HuH-7 (cell line): ENCODE measurements at places on chromosomes 4 and X.

GRCh38 chrX:6026980-6027379 lies 201.7 kb downstream of the NLGN4X start:
- DNase-seq, result no peak

DNA sequence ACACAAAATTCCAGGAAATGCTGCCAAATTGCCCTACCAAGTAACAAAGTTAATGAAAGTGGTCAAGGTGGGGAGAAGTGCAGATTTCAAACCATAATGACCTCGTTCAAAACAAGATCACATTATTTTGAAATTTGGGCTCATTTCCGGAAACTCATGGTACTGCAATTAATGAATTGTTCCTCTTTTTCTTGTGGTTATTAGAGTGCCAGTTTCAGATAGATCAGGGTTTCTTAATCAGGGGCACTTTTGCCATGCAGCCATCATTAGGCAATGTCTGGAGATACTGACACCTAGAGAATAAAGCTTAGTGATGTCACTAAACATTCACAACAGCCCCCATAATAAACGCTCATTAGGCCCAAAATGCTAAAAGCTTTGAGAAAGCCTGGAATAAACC lies 381.5 kb upstream of the GALNT7 start:
- no peak for DNase-seq

GRCh38 chr4:153466949-153467896 lies 1.1 kb downstream of the TMEM131L start:
- DNase-seq, result peak; percentile 63

- DNase-seq, result peak; percentile 46
These were observed at the start of gene PLXNA3 for GRCh38 chrX:154458116-154458953. PLXNA3 (plus strand) TSS chrX:154458281; CDS start chrX:154460184, 1,903 bp downstream.

DNA sequence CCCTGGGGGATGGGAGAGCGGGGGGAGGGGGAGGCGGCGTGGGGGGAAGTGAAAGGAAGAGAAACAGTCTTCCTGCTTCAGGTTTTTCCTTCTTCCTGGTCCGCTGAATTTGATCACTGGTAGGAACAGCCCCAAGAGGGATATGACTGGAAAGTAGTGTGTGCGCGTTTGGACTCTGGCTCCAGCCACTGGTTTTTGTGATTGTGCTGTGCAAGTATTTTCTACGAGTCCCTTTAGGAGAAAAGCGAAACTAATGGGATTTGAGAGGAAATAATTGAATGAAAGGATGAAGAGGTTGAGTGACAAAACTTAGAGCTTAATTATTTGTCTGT lies 836 bp downstream of the PRRG1 start:
- DNase-seq, result no peak

GRCh38 chr4:126341927-126342326 lies 1027.2 kb downstream of the FAT4 start:
- no peak for DNase-seq

DNA sequence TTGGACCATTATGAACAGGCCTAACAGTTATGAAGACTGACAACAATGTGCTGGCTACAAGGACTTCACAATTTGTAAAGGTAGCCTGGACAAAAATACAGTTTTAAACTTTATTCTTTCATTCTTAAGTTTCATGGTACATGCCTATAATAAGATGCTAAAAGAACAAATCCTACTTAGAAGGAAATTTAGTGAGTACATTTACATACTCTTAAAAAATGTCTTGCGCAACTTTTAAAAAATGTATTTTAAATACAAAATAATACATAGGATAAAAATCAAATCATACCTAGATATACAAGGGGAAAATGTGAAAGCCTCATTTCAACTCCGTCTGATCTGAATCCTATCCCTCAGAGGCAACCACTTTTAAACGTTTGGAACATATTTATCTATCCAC lies 200.7 kb upstream of the SPIN4 start:
- no peak for DNase-seq

GRCh38 chr4:66357316-66357715 lies 687.0 kb upstream of the EPHA5 start:
- no peak for DNase-seq

DNA sequence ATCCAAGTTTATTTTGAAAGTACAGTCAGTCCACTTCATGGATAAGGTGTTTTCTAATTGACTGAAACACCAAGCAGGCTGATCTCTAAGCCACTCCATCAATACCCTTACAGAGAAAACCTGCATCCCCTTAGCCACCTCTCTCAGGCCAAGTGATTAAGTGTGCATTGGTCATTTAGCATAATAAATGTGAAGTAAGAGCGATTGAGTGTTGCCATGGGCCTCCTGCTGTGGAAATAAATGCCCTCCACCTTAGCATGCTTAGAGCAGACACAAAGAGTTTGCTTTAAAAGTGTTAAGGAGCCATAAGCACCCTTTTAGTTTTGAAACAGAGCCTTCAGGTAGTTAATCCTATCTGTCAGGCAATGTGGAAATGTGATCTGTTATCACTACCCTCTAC lies 386.5 kb downstream of the GPAT3 start:
- no peak for DNase-seq

- no peak for DNase-seq
These were observed 367.0 kb downstream of the RAB28 start for GRCh38 chr4:13117185-13117584.

DNA sequence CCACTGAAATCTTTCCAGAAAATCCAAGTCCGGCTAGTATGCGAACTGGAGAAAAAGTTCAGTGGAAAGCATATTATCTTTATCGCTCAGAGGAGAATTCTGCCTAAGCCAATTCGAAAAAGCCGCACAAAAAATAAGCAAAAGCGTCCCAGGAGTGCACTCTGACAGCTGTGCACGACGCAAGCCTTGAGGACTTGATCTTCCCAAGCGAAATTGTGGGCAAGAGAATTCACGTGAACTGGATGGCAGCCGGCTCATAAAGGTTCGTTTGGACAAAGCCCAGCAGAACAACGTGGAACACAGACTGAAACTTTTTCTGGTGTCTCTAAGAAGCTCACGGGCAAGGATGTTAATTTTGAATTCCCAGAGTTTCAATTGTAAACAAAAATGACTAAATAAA lies 34.4 kb downstream of the STX18 start:
- DNase-seq, result no peak

DNA sequence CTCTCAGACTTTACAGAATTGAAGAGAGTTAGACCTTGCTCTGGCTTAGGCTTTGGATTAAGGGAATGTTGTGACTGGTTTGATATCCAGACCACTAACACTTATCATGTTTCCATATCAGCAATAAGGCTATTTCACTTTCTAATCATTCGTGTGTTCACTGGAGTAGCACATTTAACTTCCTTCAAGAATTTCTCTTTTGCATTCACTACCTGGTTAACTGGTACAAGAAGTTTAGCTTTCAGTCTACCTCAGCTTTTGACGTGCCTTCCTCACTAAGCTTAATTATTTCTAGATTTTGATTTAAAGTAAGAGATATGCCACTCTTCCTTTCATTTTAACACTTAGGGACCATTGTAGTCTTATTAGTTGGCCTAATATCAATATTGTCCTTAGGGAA lies 62.6 kb downstream of the CASP6 start:
- no peak for DNase-seq

- DNase-seq, result no peak
These were observed 12.8 kb downstream of the APLN start for GRCh38 chrX:129641941-129642340.

DNA sequence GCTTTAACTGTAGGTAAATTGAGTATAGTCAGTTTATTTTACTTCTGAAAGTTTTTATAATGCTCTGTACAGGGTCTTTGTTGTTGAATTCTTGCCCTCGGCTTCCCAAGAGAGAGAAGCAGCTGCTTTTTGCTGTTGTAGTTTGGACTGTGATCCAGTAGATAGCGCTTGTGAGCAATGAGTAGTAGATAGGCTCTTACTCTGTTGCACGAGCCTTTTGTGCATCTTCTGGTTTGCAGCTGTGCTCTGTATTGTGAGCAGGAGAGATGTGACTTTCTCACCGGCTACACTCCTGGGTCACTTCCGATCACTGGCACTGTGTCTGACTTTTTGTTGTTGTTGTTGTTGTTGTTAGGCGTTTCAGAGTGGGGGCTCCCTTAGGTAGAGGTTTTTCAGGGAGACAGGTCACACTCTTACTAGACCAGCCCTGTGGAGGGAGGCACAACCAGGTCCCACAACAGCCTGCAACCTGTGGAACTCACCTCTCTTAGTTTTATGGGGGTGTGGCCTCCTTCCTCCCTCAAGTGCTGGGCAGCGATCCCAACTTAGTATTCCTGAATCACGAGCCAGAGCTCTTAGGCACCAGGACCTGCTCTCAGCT lies 822.1 kb upstream of the GALNTL6 start:
- peak; percentile 19 for DNase-seq

DNA sequence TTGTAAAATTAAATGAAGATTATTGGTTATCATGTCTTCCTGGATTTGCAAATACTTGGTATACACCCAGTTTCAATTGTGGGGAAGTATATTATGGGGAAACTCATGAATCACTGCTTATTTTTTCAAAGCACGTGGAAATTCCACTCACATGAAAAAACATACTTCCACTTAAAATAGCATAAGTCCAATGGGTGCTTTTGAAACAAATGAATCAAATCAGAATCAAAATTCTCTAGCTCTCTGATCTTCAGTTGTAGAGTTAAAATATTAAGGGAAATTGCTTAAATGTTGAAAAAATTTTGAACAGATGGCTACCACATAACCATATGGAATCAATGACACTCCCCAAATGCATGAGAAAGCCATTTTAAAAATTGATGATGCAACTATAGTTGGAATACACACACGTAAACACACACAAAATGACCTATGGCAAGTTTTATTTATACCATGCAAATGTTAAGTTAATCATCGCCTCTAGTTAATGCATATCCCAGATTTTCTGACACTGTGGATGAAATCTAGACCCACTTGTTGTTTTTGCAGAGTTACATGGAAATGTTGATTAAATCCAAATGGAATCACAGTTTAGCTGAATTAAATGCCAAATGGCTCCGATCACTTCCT lies 93.2 kb downstream of the ARSF start:
- no peak for DNase-seq

GRCh38 chr4:34939073-34939472 lies 1305.2 kb downstream of the ARAP2 start:
- no peak for DNase-seq

DNA sequence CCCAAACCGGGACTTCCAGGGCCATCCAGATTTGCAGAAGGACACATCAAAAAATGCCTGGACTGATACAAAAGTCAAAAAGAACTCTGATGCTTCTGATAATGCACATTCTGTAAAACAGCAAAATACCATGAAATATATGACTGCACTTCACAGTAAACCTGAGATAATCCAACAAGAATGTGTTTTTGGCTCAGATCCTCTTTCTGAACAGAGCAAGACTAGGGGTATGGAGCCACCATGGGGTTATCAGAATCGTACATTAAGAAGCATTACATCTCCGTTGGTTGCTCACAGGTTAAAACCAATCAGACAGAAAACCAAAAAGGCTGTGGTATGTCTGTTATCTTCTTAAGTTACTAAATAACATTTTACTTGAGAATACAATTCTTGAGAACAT lies 9.2 kb downstream of the PLK4 start:
- DNase-seq, result no peak

DNA sequence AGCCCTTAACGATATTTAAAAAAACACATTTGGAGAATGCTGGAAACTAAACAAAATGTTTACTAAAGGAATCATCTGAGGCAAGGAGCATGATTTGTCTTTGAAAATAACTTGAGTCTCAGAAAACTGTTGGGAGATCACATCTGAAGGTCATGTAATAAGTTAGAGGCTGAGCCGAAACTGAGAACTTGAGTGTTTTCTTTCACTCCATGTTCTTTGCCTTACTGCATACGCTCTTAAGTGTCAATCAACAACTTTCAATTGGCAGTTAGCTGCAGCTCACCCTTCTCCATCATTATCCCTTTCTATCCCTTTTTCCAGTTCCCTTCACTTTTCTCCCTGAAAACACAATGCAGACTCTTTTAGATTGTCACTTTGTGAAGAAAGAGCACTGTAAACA lies 216.2 kb downstream of the ADGRA3 start:
- DNase-seq, result no peak

DNA sequence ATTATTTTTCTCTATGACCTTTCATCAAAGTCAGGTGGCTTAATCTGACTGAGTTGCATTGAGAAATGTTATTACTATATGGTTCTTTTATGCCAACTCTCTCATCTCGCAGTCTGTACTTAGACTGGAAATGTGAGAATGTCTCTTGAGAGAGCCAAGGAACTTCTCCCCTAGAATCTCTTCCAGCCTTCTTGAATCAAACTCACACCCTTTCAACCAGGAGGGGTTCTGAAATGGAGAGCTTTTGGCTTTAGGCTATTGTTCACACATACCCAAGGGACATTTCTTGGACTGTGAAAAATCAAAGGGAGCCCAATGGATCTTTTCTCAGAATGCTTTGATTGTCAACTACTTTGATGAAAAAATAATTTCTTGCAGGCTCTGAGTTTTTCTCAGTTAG lies 5.1 kb downstream of the PLP1 start:
- DNase-seq, result no peak

GRCh38 chrX:110280954-110281353 lies 36.9 kb downstream of the AMMECR1 start:
- DNase-seq, result no peak

DNA sequence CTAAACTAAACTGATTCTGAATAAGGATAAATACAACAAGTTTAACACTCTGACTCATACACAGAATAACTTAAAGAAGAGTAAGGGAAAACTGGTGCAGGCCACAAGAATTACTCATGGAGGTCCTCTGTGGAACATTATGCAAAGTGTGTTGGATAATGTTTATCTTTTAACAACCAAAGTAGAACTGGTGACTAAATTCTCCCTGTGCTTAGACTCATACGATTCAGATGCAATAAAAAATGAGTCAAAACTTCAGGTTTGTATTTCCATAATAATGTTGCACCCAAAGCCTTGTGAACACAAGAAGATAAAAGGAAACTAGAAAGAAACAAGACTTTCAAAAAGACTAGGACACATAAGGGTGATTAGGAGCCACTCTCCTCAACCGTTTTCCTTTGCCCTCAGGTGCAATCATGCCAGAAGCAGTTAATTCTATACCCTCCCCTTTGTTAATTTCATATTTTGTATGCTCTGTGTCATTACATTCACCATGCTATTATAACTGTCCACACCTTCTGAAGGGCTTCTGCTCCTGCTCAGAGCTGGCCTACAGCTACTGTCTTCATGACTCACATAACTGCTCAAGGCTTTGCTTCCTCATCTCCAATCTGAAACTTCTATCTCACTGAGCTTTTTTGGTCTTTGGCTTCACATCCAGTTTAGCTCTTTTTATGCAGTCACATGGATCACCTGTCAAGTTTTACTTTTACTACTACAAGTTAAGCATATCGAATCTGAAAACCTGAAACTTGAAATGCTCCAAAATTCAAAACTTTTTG lies 60.2 kb downstream of the KCNIP4 start:
- DNase-seq, result no peak

DNA sequence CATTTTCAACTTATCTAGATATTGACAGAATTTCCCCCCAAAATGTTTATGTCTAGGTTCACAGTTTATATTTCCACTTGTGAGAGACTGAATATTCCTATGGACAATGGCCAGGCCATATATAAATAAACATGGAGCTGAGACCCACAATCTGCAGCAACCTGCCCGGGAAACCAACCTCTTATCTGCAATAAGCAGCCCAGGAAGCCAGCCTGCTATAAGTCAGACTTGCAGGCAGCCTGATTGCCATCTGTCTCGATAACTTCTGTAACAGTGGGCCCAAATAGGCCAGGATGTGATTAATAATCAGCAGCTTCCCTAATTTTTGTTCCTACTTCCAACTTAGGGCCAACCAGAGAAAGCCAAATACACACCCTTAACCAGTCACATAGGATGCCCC lies 5.2 kb upstream of the NAP1L5 start:
- no peak for DNase-seq
